ENCODE measurements at places on chromosomes 12 and 14. TPM values are rescaled to one million over a fixed set of nuclear protein-coding genes. Genes with fewer than 3 reads are reported as not detected.

KRT82 gene
- total RNA-seq: not detected

C14orf132 gene
- total RNA-seq: 0.62 TPM

GUCY2C gene
- total RNA-seq: not detected

TBX3 gene
- total RNA-seq: not detected

NEDD1 gene
- total RNA-seq: 26.7 TPM

OAS3 gene
- 8.2 TPM for total RNA-seq

MANSC4 gene
- total RNA-seq: not detected

IAPP gene
- not detected for total RNA-seq

SMCO2 gene
- not detected for total RNA-seq

ABCB9 gene
- 3.6 TPM for total RNA-seq

GPR162 gene
- total RNA-seq: not detected

AMDHD1 gene
- total RNA-seq: 0.25 TPM

C12orf54 gene
- not detected for total RNA-seq

KCNJ8 gene
- total RNA-seq: not detected

DTX1 gene
- total RNA-seq: 4.6 TPM

PLBD2 gene
- total RNA-seq: 9.2 TPM

OR4E2 gene
- total RNA-seq: not detected

HOXC10 gene
- not detected for total RNA-seq

CELA1 gene
- not detected for total RNA-seq

ENDOU gene
- not detected for total RNA-seq

TOMM20L gene
- total RNA-seq: 0.92 TPM

LALBA gene
- total RNA-seq: not detected

CD27 gene
- 38.4 TPM for total RNA-seq

APPL2 gene
- 53.1 TPM for total RNA-seq

SCFD1 gene
- 66.5 TPM for total RNA-seq

TBX5 gene
- total RNA-seq: not detected

PFDN5 gene
- total RNA-seq: 751 TPM

SOAT2 gene
- 2.9 TPM for total RNA-seq

NKX2-1 gene
- total RNA-seq: not detected

MMP17 gene
- 0.33 TPM for total RNA-seq

NOS1 gene
- not detected for total RNA-seq

GPR132 gene
- 91.8 TPM for total RNA-seq

LRRIQ1 gene
- not detected for total RNA-seq

RERG gene
- not detected for total RNA-seq

DPF3 gene
- total RNA-seq: 0.28 TPM

PLCZ1 gene
- total RNA-seq: not detected

ITFG2 gene
- 73.5 TPM for total RNA-seq

PTPN6 gene
- total RNA-seq: 63.2 TPM

TDRD9 gene
- 1.1 TPM for total RNA-seq

All from CD8-positive, alpha-beta T cell (primary cell).